ENCODE measurements at places on chromosomes 3 and 15. TPM values are rescaled to one million over a fixed set of nuclear protein-coding genes. Genes with fewer than 3 reads are reported as not detected.
A peak's percentile ranks its signal among the peaks of the same experiment; 100 is the strongest.

DNA sequence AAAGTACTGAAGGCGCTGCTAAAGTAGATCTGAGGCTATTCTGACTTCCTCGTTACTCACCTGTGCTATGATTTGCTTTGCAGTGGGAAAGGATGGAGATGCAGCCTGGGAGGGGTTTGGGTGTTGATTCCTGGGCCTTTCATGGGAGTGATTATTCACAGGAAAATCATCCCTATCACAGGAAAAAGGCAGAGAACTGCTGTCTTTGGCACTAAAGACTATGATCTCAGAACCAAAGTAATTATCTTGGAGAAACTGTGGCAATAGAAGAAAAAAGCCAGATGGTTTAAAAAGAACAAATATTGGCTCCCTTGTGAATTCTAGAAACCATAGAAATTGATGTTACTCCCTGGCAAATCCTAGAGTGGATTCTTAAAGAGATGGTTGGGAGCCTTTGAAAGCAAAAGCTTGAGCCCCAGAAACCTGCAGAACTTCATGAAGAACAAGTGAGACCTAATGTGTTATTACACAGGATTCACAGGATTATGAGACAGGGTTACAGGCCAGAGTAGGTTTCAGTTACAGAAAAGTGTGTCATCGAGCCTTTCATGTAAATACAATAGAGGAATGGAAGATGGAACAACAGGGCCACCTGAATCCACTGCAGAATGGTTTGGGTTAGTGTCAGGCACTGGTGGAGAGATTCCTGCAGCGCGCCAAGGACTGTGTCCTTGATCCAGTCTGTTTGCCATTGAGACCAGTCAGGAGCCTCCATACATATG lies 85.7 kb downstream of the OXNAD1 start:
- DNase-seq, result no peak

- DNase-seq, result no peak
These were observed 181.5 kb upstream of the LYSMD4 start for GRCh38 chr15:99914723-99915122.

GRCh38 chr3:128084675-128085021 lies 32.4 kb downstream of the SEC61A1 start:
- DNase-seq, result no peak

GRCh38 chr15:64542091-64542490 lies 81.7 kb downstream of the ZNF609 start:
- no peak for DNase-seq

DNA sequence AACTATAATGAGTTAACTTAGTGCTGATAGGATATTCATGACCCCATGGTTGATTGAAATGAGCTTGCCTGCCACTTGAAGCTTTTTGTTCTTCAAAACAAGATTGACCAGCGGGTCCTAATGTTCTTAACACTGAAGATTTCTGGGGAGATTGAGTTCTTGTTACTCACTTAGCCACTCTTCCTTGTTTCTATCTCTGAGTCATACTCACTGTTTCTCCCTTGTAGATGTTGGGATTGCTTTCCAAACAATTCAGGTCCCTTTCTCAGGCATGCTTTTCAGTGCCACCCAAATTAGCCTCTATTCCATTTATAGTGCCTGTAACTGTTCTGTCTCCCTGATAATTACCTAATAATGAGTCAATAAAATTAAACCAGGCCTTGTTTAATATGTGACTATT lies 517.0 kb downstream of the SQOR start:
- no peak for DNase-seq

- DNase-seq, result no peak
These were observed 476.3 kb downstream of the EPHB1 start for GRCh38 chr3:135271177-135272025.

DNA sequence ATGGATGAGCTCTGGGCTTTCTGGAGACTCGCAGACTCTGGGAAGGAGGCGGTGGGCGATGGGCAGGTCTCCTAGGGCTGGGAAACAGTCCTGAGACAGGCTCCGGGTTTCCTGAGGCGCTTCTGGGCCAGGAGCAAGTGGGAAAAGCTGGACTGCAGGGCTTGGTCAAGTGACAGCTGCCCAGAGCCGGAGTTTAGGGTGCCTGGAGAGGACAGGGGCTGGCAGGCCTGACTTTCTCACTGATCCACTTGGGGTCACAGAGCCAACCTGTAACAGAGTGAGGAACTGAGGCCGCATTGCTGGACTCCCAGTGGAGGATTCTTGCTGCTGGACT lies 107.9 kb downstream of the APBA2 start:
- DNase-seq, result no peak

DNA sequence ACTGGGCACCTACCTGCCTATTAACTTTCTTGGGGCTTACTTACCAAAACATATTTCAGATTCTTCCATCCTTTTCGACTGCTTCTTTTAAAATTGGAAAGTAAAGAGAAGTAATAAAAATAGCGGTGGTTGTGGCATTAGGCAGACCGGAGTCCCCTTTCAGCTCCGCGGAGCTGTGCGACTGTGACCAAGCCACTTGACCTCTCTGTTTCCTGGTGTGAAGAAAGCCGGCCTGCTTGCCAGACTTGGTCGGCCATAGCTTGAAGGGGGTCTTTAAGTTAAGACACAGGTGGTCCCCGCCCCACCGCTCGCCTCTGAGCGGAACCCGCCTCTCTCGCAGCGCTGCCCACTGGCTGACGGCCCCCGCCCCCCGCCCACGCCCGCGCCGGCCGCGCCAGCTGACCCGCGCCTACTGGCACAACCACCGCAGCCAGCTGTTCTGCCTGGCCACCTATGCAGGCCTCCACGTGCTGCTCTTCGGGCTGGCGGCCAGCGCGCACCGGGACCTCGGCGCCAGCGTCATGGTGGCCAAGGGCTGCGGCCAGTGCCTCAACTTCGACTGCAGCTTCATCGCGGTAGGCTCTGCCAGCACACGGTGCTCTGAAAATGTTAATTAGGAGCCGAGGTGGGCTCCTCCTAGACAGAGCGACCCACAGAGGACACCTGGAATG lies 18.3 kb downstream of the NOX5 start:
- no peak for DNase-seq

GRCh38 chr15:88630141-88630721 lies 8.6 kb upstream of the ISG20 start:
- no peak for DNase-seq

DNA sequence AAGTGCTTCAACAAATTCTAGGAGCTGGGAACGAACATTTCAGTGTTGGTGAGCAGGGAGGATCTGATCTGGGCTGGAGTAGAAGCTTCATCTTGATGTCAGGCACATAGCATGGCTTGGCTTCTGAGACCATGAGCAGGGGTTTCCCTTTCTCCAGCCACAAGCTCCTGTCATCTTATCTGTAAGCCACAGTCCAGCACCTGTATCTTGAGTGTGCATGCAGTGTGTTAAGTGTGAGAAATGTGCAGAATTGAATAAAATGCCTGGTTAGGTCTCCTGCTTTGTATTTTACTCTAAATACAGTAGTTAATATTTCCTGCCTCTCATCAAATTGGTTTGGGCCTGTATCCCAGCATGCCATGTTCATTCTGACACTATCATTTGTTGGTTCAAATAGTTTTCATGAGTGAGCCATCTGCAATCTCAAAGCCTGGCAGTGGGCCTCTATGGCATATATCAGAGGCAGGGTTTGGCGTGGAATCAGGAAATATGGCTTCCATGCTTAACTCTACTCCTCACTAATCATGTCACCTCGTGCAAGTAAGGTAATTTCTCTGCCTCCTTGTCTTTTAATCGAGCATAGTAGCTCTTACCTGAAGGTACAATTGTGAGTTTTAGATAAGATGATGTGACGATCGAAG lies 43.3 kb downstream of the TLNRD1 start:
- DNase-seq, result no peak

GRCh38 chr15:40875991-40876730 lies 2.1 kb upstream of the RHOV start:
- no peak for DNase-seq

DNA sequence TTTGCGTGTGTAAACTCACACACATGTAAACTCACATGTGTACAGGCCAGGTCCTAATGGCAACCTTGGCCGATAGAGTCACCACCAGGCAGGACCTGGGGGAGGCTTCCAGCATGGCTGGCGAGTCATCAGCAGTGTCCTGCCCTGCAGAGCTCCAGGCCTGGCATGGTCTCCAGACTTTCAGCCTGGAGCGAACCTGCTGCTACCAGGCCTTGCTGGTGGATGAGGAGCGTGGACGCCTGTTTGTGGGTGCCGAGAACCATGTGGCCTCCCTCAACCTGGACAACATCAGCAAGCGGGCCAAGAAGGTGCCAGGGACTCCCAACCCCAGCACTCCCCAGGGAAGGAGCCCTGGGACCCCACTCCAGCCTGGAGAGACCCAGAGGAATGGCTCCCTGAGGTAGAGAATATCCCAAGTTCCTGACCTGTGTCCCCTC lies 1.0 kb downstream of the SEMA3B start:
- DNase-seq, result no peak

- DNase-seq, result peak; percentile 34
These were observed 115.2 kb downstream of the USP13 start for GRCh38 chr3:179768080-179768479.

DNA sequence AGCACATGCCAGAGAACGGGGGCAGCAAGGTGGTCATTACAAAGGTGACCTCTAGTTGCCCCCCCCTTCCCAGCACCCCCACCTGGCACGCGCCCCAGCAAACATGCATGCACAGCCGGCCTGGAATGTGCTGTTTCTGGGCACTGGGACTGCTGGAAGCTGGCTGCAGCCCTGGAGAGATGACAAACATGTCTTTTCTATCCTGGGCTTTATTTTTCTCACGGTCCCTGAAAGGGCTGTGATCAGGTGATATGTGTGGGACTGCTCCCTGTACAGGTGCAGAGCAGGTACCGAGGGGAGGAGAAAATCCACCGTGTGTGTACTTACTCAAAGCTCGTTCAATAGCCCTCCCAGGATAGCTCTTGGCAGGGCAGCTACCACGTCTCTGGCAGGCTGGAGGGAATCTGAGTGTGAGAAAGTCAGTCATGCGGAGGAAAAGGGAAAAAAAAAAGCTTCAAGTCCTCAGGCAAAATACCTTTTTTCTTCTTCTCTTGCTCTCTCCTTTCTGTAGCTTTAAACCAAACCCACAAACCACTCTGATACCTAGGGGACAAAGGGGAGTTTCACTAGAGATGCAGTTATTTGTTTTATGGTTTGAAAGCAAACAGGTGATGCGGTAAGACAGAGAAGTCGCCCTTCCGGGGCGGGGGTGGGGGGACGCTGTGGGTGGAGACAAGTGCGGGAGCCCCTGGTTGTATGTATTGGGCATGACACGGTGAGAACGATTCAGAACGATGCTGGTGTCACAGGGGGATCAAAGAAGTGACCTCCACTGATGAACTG lies 5.0 kb upstream of the HES1 start:
- no peak for DNase-seq

DNA sequence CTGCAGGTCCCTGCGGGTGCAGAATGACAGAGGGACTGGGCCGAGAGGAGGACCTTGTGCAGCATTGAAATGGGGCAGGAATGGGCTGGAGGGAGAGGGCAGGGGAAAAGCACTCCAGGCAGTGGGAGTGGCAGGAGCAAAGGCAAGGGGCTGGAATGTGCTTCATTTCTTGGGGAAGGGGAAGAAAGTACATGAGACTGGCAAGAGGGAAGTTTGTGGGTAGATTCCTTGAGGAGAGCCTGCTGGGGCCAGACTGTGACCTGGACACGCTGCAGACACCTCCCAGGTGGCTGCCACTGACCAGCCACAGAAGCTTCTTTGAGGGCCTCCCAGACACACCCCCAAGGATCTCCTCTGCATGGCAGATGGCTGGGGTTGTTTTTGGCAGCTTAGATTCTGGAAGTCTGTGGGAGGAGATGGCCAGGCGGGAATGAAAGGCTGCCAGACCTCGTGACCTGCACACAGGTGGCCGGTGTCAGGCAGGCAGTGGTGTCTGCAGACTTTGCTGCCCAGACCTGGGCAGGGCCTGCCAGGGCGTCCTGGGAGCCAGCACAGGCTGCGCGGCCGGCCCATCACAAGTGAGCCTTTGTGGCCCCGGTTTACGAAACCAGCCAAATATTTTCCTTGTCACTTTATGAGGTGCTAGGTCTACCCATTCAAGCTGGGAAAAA lies 53.1 kb downstream of the SPSB4 start:
- DNase-seq, result no peak

DNA sequence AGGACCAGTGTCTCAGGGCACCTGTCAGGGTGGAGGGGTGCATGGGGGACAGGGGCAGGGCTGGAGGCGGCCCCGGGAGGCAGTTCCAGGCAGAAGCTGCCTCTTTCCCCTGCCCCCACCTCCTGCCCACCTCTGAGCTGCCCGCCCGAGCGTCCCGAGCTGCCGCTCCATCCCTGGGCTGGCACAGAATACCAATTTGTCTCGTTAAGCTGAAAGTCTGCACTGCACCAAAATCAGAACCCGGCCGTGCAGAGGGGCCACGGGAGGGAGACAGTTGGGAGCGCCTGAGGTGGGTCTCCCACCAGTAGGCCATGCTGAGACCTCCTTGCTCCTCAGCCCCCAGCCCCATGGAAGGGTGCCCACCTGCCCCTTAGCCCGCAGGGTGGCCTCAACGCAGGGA lies 1.3 kb upstream of the ATP2B2 start:
- DNase-seq, result no peak

MUSTN1 gene
- not detected for total RNA-seq

LSMEM2 gene
- total RNA-seq, result 0.82 TPM

IL20RB gene
- total RNA-seq, result 0.82 TPM

OXSR1 gene
- total RNA-seq, result 51.0 TPM

KBTBD13 gene
- total RNA-seq, result not detected

SMCO1 gene
- not detected for total RNA-seq

GHSR gene
- 0.82 TPM for total RNA-seq

DUOXA2 gene
- total RNA-seq, result not detected

MYL3 gene
- not detected for total RNA-seq
